ENCODE measurements at places on chromosomes 7 and 10.

DNA sequence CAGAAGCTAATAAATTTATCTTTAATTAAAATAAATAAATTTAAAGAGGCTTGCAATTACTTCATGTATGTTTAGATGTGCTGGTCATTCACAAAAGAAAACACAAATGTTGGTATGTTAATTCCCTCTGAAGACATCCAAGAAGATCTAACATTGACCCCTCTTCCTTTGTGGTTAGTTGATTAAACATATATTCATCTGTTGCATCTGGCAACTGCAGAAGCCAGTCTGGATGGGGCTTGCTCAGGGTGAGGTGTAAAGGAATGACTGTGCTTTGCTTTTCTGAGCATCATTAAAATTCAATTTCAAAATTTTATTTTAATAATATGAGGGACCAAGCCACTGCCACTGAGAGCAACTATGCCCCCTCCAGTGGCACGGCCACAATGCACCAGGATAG is 36.4 kb upstream of the FERD3L start:
- no peak for DNase-seq

DNA sequence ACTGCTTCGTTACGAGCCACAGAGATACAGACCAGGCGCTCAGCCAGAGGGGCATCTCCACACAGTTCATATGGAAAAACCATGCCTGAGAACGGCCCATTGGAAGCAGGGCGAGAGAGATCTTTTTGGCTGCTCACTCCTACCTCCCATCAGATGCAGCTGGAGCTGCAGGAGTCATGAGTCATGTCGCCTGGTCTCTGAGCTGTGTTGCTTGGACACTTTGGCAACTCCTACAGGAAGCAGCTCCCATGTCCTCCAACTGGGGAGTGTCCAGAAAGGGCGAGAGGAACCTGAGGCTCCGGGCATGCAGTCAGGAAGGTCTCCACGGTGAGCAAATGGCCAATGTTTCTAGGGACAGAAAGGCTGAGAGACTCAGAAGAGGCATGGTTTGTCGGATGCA is 24.9 kb downstream of the INSIG1 start:
- no peak for DNase-seq

GRCh38 chr7:101535351-101535751 is 93.7 kb downstream of the MYL10 start:
- no peak for DNase-seq

GRCh38 chr7:50864694-50865093 is 82.0 kb upstream of the GRB10 start:
- no peak for DNase-seq

GRCh38 chr10:102220612-102221011 is 5.5 kb upstream of the ELOVL3 start:
- DNase-seq, result no peak

GRCh38 chr7:131889572-131890150 is 333.2 kb upstream of the PODXL start:
- no peak for DNase-seq

DNA sequence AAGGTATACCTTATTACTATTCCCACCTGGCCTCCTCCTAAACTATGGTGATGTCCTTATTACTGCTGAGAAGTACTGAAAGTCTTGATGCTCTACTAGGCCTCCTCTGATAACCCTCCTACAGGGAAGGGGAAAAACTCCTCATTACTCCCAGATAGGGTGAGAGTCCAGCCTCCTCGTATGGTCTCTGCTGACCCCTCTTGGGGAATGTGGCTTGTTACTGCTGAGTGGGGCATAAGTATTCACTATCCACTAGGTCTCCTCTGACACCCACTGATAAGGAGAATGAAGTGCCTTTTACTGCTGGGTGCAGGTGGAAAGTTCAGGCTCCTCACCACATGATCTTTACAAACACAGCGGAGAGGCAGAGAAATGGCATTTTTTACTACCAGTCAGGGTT is 222.9 kb downstream of the CHRM2 start:
- no peak for DNase-seq

DNA sequence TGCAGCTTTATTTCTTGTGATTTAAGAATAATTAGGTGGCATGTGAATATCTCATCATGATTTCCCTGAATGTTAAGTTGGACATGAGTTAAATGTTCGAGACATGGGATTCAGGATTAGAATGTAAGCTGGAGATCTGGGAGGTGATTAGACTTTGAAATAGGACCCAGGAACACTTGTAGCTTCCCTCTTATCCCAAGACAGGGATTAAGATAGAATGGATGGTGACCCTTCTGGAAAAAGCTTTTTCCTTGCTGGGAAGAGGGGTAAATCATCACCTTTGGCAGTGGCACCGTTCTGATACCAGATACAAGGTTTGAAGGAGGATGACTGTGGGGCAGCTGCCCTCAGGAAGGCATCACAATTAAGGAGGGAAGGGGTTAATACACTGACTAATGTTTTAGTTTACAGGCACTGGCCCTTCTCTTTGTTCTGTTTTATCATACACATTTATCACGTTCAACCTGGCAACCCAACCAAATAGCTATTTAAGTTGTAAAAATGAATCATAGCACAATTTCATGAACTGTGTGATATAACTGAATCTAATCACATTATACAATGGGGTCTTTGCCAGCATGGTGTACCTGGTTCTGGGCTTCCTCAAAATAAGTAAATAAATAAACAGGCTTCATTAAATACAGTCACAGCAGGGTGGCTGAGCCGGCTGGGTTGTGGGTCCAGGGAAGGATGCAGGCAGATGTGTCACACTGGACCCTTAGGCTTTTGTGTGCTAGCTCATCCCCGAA is 212.7 kb downstream of the LRMDA start:
- no peak for DNase-seq

DNA sequence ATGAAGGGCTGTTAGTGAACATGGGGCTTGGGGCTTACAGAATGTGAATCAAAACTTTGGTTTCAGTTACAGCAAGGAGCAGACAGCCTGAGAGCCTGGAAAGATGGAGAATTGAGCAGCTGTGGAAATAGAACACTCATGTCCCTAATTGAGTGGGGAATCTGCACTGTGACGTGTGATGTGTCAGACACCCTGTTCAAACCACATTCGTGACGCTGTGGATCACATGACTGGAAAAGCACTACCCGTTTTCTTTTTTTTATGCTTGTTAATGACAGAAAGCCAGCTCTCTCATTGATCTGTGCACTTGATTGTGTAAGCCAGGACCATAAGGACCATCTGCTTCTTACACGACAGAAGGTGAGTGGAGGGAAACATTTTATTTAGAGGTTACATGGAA is 15.1 kb upstream of the TBX20 start:
- DNase-seq, result no peak

GRCh38 chr7:64787295-64787694 is 6.9 kb upstream of the ZNF138 start:
- no peak for DNase-seq

DNA sequence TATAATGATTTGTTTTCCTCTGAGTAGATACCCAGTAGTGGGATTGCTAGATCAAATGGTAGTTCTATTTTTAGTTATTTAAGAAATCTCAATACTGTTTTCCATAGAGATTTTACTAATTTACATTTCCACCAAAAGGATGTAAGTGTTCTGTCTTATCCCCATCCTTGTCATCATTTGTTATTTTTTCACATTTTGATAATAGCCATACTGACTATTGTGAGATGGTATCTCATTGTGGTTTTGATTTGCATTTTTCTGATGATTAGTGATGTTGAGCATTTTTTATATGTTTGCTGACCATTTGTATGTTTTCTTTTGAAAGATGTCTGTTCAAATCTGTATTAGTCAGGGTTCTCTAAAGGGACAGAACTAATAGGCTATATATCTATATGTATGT is 160.0 kb upstream of the TMEM229A start:
- no peak for DNase-seq

DNA sequence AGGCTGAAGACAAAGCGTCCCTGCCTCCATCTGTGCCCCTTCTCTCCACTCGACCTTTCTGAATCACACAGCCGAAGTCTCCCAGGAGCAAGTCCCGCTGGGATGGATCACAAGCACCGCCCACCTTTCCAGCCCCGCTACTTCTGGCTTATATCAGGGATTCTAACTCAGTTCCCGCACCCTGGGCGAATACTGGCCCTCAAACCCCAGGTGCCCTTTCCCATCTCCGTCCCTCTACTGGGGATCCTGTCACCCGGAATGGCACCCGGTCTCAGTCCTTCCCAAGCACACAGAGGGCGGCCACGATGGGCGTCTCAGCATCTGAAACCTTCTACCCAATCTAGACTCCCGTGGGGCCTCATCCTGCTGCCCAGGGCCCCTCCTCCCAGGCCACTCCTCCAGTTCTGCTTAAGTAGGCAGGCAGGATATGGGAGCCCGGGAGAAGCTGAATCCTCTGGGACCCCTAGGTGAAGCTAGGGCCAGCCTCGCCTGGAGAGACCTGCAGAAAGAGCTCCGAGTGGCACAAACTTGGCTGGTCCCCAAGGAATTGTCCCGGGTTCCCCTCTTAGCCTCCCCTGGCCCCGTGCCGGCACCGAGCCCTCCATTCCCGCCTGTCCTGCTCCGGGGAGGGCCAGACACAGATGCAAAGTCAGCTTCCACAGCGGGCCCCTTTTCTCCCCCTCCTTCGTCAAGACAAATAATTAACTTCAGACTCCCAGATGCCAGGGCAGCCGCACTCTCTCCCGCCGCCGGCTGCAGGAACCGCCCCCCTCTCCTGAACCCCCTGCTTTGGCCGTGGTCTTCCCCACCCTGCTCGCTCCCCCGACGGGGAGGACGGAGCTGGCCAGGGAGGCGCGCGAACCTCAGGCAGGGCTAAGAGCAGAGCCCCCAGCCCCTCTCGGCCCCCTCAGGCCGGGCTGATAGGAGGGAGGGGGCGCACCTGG is 612 bp downstream of the KCP start:
- no peak for DNase-seq

- no peak for DNase-seq
These were observed 2.7 kb downstream of the COBL start for GRCh38 chr7:51313738-51314425.

DNA sequence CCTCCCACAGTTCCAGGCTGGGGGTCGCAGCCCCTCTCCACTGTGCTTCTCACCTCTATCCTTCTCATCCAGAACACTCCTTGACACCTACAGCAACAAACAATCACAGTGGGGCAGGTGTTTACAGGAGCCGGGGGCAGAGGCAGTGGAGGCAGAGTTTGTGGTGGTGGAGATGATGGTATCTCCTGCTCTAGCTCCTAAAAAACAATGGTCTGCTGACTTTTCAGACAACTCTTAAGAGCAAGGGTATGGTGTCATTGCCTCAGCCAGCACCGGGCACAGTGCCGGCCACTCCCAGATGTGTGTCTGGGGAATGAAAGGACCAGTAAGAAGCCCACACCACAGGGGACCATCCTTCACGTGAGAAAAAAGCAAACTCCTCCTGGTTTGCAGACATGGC is 36.3 kb upstream of the ANTXRL start:
- no peak for DNase-seq

DNA sequence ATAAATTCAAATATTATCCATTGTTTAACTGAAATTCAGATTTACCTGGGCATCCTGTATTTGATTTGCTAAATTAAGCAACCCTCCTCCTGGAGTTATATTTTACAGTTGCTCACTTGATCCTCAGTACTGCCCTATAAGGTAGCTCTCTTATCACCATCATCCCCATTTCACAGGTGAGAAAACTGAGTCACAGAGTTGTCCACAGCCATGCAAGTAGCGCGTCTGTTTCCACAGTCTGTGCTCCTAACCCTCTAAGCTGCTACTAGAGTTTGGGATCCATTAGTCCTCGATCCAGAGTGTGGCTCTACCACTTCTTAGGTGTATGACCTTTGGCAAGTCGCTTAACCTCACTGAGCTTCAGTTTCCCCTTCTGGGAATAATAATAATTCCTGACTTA is 34.9 kb upstream of the KDM7A start:
- DNase-seq, result no peak

- no peak for DNase-seq
These were observed 4.6 kb downstream of the DCLRE1C start for GRCh38 chr10:14949291-14949690.

- DNase-seq, result no peak
These were observed 87.3 kb upstream of the STEAP1B start for GRCh38 chr7:22587322-22587721.

DNA sequence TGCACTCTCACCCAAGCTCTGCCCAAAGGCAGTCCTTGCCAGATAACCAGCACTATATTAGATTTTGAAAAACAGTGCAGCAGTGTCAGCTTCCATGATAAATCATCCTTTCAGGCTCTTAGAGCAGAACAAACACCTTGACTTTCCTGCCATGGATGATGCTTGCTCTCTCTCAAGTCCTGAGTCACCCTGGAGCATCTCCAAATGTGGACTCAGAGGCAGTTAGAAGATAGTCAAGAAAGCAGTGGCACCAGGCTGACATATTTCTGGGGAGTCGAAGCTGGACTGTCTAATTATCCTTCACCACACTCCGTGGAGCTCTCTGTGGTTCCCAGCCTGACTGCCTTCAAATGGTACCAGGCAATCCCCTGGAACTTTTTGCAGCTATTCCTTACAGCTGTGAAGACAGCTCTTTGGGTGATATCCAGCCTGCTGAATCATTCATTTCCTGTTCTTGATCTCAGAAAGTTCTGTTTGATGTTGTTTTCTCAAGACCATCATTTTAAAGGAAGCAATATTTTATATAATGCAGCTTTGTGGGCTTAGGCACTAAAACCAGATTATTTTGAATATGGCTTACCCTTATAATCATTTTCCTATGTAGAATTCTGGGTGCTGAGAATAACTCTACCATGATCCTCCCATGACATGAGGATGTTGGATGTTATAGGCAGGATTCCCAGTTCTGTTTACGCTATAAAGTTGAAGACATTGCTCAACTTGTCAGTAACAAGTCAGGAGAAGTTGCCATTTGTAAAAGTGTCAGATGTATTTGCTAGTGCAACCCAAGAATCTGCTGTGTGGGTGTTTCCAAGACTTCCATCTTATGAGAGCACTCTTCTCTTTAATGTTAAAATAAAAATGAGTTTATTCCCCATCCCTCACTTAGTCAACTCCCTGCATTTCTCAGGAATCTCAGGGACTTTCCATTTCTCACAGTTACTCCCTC is 233.8 kb downstream of the C7orf25 start:
- DNase-seq, result no peak

DNA sequence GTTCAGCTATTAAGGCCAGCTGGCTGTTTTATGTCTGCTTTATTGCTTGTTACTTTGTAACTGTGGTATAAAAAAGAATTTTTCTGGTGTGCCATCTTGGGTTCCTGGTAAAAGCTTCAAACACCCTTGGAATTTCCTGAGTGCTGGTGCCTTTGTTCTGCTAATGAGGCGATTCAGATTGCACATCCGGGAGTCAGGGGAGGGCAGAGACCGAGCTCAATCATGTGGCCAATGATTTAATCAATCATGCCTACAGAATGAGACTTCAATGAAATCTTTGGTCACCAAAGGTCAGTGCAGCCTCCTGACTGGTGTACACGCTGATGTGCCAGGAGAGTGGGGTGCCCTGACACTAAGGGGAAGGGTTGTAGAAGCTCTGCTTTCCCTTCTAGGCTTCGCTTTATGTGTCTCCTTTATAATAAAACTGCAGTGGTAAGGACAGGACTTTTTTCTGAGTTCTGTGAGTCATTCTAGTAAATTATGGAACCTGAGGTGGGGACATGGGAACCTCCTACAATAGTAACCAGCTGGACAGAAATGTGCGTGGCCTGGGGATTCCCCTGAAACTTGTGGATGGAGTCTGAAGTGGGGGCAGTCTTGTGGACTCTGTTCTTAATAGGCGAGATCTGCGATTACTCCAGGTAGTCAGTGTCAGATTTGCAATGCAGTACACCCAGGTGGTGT is 69.4 kb upstream of the OGDHL start:
- DNase-seq, result no peak

Measured in DND-41 (cell line).